ENCODE measurements at places on chromosomes 3 and 15.

GRCh38 chr15:94239474-94239873 lies 8.1 kb downstream of the MCTP2 start:
- no peak for DNase-seq

DNA sequence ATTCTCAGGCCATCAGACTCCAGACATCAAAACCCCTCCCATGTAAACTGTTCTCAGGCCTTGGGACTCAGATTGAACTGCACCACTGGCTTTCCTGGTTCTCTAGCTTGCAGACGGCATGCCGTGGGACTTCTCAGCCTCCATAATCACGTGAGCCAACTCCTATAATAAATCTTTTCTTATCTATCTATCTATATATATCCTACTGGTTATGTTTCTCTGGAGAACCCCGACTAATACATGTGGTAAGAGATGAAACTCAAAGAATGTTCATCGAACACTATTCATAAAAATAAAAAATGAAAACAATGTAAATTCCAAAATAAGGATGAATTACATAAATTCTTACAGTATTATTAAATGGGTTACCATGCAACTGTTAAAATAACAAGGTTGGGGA lies 84.5 kb upstream of the NTRK3 start:
- no peak for DNase-seq

DNA sequence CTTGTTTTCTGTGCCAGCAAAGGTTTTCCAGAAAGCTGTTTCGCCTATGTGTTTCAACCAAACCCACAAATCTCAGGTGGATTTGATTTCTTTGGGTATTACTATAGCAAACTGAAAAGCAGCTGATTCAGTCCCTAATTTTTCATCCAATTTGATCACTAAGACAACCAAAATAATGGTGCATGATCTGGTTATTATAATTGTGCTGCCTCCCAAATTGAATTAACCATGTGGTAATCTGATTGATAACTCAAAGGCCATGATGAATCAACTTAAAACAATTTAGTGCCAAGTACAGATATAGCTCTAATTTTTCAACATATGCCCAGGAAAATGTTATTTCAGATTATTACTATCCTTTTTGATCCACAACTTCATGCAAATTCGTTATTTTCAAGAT lies 30.6 kb downstream of the PRTG start:
- no peak for DNase-seq

- no peak for DNase-seq
Measured at GRCh38 chr15:70342141-70342540, 244.4 kb upstream of the TLE3 start.

DNA sequence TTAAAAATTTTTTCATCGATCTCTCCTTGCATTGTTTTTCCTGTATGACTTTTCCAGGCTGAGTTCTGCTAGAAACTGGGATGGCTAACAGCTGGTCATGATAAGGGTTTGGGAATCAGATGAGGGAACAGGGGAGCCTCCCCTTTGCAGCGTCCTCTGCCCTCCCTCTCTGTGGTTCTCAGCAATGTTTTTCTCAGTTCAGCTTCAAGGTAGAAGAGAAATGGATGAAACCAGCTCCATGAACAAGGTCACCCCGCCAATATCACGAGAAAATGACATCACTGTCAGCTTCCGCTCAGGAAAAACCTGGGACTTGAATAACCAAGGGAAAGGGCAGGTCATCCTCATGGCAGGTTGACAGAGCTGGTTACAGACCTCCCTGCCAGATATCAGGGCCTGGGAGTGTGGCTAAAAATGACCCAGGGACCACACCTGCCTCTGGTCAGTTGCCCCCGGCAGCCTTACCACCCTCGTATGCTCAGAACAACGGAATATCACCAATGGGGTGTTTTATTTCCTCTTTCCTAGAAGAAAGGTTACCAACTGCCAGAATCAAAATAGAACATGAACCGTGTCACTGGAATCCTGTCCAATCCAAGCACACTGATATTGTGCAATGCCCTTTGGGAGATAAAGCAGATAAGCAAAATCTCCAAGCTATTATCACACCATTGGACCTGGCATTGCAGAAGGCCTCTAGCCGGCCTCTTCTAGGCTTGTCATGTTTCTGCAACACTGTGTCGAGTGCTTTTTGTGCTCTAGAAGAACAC lies 26.1 kb downstream of the LSM3 start:
- DNase-seq: no peak

Measured in stimulated activated CD4-positive, alpha-beta T cell treated with anti-CD3 and anti-CD28 coated beads, Interleukin-12 subunit alpha, Interleukin-12 subunit beta, amount 100 ng/mL, for 24 hours (primary cell).